ENCODE measurements at places on chromosomes 7 and 10.

DNA sequence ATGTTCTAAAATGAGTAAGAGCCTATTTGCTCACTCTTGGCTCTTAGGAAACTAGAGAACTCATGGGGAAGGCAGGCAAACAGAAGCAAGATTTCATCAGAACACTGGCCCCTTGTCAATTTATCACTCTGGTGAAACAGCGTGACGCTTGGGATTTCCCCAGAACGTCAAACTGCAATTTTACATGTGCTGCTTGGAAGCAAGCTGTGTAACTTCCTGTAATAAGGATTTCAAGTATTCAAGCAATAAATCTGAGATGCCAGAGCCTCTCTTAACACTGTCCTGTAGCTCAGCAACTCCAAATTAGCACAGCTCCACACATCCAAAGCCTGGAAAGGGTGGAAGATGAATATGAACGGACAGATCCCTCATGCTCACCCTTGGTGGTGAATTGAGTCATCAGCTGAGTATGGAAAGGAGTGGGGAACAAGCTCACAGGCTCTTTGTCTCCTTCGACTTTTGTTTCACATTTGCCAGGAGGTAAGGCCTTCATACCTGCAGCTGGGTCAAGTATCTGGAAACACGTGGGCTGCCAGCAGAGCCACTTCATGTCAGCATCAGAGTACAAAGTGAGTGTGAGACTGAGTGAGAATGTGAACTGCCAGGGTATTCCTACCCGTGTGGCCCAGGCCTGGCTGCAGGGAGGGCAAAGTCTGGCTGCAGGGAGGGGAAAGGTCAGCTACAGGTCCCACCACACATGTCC is 140.4 kb upstream of the NAMPT start:
- DNase-seq: peak; percentile 76

DNA sequence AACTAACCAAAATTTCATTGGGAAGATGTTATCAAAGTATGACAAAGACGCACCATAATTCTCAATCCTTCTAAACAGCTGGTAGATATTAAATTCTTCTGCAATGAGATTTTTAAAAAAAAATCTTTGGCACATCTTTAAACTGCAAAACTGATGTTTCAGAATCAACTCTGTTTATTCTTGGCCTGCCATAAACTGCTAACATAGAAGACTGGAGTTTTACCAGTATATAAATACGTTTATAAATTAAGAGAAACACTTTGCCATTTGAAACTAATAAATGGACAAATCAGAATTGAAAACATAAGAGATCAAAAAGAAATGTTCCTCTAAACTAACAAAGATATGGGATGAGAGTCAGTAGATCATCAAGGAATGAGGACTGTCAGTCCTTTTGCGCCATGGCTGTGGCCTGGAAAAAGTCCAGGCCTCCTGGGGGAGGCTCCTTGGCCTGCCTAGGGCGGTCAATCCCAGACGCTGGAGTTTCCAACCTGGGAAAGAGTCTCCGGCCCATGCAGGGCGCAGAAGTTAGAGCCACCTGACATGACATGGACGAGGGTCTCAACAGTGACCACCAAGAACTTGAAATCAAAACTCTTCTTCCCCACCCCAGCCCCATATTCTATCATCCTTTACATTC is 34.2 kb upstream of the NEBL start:
- no peak for DNase-seq

DNA sequence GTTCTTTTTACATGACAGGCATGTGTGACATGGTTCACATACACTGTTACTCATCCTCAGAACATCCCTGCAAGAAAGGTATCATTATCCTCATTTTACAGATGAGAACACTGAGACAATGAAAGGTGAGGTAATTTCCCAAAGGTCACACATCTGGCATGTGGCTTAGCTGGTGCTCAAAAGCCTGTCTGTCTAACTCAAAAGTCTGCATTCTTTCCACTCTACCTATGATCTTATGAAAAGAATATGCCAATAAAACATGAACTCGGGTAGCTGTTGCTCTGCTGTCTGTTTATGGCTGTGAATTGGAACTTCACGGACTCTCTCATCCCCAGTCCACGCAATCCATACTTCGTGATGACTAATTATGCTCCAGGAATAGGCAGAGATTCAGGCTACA is 79.0 kb upstream of the ODAD2 start:
- DNase-seq: no peak

DNA sequence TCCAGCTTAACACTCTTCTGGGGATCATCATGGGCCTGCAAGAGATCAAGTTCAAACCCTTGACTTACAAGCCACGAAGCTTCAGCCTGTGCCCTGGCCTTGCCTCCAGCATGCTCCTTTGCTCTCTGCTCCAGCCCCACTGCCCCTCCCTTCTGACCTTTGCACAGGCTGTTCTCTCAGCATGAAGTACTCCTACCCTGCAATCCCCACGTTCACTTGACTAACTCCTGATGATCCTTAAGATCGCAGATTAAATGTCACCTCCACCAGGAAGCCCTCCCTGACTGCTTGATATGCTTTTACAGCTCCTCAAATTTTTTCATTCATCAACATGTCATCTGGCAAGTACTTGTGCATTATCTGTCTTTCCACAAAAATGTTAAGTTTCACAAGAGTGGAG is 75.5 kb upstream of the SLF2 start:
- DNase-seq: no peak

GRCh38 chr7:101173752-101174244 is 6.3 kb downstream of the NAT16 start:
- DNase-seq: no peak

- no peak for DNase-seq
Observed at GRCh38 chr7:150415161-150416153, 35.0 kb upstream of the GIMAP8 start.

DNA sequence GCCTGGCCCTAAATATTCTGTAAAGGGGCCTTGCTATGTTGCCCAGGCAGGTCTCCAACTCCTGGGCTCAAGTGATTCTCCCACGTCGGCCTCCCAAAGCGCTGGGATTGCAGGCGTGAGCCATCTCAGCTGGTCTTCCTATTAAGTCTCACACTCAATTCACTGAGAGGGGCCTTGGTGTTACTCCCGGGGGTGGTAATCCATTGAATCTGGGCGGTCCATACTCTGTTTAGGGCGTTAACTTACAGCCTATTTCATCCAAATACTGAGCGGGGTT is 665 bp upstream of the SRRT start:
- no peak for DNase-seq

GRCh38 chr10:124267231-124267885 is 151.4 kb downstream of the OAT start:
- no peak for DNase-seq

GRCh38 chr10:121240011-121240410 is 358.2 kb downstream of the FGFR2 start:
- DNase-seq: no peak

DNA sequence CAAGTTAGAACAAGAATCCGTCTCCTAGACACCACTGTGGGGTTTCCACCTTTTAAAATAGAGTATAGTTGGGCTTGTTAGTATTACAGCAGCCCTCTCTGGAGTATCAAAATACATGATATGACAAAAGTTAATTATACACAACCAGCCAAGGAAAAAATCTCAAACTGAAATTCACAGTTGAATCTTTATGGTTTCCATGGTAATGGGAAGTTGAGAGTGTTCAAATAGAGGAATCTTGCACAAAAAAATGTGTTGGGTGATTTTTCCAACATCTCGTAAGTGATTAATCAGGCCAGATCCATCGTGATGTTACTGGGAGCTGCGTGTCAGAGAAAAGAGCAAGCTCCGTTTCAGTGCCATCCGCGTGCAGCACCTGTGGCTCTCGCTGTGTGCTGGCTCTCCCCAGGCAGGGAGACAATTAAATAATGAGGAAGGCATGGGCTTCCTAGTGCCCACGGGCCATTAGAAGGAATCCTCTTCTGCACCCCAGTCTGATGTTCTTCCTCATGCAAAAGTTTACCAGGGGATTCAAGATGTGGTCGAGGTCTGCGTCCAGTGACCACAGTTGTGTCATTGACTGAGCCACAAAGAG is 41.1 kb upstream of the ADARB2 start:
- no peak for DNase-seq

GRCh38 chr10:12255048-12255447 is 59.1 kb downstream of the CDC123 start:
- no peak for DNase-seq

DNA sequence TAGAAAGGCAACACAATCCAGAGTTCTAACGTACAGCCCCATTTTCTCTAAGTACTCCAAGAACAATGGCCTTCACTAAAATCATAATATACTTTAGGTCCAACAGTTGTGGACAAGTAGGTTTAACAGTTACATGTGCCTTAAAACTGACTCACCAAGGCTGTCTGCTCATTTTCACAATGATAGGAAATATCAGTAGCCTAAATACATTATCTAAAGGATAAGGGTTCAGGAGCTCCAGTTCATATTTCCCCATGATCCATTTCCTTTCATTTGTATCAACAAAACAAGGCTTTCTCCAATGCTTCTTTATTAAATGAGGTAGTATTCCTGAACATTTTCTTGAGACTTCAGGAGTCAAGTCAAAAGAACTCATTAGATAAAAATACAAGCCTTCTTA is 164.0 kb downstream of the SLC25A13 start:
- DNase-seq: no peak

DNA sequence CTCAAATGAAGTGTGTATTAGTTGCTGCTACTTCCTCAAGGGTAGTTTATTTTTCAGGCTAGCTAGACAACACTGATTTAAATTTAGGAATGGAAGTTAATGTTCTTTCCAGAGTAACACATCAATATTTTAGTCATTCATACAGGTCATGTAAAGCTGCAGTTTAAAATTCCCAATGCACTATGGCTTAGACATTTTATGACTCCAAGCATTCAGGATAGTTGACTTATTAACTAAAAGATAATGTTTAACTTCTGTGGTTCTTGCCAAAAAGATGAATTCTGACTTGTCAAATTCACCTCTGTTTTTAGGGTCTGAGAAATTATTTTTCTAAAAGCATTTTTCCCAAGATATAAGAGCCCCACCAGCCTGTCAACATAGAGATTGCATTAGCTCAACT is 131.9 kb downstream of the TFPI2 start:
- no peak for DNase-seq

DNA sequence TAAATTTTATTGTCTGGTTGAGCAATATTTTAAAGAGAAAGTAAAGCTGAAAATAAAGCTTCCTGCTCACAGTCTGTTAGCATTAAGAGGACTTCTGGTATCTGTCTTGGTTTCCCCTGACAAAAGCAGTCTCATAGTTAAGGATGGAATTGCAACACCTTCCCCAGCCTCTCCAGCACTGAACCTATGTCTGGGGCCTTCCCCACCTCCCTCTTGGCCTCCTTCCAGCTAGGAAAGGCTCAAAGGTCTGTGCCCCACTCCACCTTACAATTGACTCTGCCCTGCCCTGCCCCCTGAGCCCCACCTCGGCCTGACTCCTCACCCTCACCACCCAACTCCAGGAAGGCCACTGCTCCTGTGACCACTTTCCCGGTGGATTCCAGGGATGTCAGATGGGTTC is 33.2 kb downstream of the COL17A1 start:
- DNase-seq: no peak

DNA sequence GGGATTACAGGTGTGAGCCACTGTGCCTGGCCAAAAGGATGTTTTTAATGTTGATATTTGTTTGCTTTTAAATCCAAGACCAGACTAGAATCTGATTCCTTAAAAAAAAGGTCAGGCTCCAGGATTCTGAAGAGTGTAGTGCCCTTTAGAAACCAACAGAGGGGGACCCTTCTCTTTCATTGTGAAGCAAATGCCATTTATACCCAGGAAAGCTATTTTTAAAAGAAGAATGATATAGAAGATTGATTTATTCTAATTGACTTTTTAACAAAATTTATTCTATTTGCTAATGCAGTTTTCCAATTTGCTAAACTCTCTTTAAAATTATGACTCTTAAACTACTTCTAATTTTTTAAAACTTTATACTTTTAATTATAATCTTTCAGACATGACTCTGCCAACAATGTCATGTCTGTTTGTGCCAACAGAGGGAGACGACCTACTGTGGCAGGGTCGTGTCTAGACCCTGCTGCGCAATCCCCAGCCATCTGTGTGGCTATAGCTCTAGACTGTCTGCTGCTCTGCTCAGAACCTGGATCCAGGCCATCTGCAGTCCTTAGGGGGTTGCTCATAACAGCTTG is 201.0 kb upstream of the IMMP2L start:
- DNase-seq: no peak

DNA sequence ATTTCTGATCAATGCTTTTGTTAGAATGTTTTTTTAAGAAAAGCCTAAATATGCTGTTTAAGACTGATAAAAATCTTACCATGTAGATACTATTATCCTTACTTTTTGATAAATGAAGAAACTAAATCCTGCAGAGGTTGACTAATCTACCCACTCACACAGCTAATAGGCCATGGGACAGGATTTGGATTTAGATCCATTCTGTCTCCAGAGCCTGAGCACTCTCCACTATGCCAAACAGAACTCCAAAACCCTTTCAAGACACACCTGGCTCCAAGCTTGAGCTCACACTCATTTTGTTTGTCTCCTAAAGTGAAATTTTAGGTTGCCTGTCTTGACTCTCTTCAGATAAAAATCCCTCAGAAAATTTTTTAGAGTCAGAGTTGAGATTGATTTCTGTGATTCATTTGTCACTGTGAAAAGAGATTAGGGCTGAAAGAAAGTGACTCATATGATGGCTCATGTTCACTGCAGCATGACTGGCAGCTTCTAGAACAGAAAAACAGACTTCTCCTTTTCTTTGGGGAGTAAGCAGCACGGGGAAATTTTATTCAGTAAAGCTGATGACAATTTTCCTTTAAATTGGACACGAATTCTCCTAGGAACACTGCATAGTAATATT is 132.3 kb upstream of the POT1 start:
- no peak for DNase-seq

- no peak for DNase-seq
Observed at GRCh38 chr7:29914180-29914579, 75.4 kb downstream of the SCRN1 start.

GRCh38 chr10:57142925-57143576 is 782.0 kb upstream of the ZWINT start:
- DNase-seq: no peak

DNA sequence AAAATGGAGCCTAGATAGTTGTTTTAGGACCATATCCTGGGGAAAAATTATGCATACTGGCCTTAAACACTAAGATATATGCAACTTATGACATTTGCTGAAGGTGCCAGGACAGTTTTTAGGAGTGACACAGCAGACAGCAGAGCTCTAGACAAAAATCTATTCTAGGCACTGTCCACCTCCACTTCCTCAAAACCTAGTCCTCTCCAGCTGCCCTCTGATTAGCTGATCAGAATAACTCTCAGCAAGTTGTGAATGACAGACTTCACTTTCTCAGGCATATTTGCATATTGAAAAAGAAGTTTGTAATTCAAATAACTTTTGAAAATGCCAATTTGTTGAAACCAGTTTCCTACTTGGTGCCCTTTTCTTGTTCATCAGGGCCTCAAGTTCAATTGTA is 152.3 kb upstream of the STEAP4 start:
- no peak for DNase-seq
